ENCODE measurements at places on chromosomes 1 and 21.

- DNase-seq: no peak
Measured at GRCh38 chr1:236451796-236452373, 57.8 kb downstream of the EDARADD start.

GRCh38 chr1:194387531-194387930 is 1201.1 kb upstream of the B3GALT2 start:
- no peak for DNase-seq

DNA sequence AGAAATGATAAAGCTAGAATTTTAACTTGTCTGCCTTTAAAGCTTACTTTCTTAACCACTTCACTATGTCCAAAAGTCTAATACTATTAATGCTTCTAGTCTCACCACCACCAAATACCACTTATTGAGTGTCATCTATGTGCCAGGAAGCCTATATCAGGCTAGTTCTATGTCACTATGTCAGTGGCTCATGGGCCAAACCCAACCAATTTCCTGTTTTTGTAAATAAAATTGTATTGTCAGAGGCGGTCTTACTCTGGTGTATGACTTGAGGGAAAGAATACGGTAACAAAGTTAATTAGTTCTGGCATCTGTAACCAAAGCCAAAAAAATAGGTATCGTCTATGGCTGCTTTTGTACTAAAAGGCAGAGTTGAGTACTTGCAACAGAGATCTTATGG is 14.8 kb downstream of the F5 start:
- no peak for DNase-seq

DNA sequence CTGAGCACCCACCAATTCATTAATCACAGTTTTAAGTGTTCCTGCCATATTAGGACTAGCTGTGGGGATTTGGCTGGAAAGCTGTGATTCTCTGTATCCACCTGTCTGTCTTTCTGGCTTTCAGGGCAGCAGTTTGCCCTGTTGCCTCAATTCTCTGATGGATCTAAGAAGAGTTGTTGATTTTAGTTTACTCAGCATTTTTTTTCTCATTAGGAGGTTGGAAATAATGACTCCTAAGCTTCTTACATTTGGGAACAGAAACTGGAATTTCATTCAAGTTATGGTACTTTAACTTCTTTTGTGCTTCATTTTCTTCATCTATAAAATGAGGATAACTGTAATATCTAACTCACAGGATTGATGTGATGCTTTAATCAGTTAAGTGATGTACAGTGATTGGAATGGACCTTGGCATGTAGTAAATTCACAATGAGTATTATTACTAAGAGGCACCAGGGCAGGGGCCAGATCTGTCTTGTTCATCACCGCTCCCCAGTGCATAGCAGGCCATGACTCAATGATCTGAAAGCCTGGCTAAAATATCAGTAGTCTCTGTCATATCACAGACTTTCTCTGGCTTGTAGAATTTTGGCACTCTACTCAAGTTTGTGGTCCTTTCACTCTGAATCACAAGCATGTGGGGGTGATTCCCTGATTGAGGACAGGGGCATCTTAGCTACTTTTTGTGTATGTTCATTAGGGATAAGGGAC is 51.4 kb upstream of the GREM2 start:
- no peak for DNase-seq

DNA sequence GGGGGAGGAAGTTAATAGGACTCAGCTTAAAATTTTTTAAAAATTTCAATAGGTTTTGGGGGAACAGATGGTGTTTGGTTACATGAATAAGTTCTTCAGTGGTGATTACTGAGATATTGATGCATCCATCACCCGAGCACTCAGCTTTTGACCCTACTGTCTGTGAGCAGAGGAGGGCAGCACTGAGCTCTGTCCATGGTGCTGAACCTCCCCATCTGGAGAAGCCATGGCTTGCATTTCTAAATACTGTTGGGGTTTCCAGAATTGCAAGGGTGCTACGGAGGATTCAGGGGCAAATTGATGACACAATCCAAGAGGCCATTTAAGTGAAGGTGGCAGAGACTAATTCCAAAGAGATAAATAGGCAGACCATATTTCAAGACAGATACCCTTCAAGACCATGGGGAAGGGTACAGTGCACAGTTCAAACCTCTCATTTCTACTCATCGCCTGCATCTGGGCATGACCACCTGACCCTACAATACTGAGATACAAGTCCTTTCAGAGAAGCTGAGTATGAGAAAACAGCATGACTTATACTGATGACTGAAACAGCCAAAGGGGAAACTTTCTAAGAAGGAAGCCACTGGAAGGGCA is 17.2 kb downstream of the SYT2 start:
- DNase-seq: peak; percentile 28

- no peak for DNase-seq
Measured at GRCh38 chr1:227225715-227226346, 92.5 kb downstream of the CDC42BPA start.

GRCh38 chr1:201885531-201886075 is 3.1 kb upstream of the SHISA4 start:
- DNase-seq: no peak

DNA sequence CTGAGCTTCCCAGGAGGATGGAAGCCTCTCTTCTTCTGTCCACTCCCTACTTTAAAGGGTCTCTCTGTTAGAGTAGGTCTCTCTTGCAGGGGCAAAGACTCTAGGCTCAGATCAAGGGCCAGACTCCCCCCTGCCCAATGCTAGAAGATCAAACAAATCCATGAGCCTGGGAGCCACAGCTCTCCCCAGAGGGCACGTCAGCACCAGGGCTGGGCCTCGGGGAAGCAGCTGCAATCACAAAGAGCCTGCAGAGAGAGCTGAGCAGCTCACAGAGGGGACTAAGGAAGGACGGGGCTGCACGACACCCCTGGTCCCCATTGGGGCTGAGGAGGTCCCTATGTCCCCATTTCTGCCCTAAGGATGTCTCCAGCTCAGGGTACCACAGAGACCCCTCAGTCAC is 3.9 kb downstream of the CNTN2 start:
- no peak for DNase-seq

- no peak for DNase-seq
Measured at GRCh38 chr21:39258207-39258606, 55.2 kb downstream of the BRWD1 start.

GRCh38 chr1:97814121-97814520 is 106.7 kb downstream of the DPYD start:
- no peak for DNase-seq

- DNase-seq: no peak
Measured at GRCh38 chr1:101833312-101833711, 163.4 kb downstream of the OLFM3 start.

DNA sequence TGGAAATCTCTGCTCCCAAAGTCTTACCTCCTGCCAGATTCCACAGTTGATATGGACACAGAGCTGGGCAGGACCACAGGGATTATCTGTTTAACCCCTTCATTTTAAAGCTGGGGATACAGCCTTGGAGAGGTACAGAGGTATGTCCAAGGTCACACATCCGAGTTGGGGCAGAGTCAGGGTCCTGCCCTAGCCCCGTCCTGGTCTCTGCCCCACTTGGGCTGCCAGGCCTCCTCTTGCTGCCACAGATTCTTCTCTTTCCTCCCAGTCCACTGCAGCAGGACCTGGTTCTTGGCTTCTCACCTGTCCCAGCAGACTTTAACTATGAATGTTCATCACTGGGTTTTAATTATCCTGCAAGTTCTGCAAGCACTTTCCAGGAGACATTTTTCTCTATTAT is 258.3 kb downstream of the MATN1 start:
- no peak for DNase-seq

DNA sequence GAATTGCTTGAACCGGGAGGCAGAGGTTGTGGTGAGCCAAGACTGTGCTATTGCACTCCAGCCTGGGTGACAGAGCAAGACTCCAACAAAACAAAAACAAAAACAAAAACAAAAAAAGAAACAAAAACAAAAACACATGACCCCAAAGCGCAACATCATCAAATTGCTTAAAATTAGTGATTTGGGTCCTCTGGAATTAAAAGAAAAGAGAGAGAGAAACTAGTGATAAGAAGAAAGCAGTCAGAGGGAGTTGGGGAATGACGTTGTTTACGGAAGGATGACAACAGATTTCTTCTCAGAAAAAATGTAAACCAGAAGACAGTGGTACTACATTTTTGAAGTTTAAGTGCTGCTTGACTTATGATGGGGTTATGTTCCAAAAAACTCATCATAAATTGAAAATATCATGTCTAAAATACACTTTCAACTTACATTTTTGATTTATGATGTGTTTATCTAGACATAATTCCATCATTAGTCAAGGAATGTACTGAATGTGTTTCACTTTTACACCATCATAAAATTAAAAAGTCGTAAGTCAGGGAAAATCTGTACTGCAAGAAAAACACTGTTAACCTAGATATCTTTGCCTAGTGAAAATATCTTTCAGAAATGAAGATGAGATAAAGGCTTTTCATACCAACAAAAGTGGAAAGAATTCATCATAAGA is 88.0 kb downstream of the MT1HL1 start:
- no peak for DNase-seq

GRCh38 chr1:14521622-14522021 is 76.9 kb upstream of the KAZN start:
- no peak for DNase-seq

DNA sequence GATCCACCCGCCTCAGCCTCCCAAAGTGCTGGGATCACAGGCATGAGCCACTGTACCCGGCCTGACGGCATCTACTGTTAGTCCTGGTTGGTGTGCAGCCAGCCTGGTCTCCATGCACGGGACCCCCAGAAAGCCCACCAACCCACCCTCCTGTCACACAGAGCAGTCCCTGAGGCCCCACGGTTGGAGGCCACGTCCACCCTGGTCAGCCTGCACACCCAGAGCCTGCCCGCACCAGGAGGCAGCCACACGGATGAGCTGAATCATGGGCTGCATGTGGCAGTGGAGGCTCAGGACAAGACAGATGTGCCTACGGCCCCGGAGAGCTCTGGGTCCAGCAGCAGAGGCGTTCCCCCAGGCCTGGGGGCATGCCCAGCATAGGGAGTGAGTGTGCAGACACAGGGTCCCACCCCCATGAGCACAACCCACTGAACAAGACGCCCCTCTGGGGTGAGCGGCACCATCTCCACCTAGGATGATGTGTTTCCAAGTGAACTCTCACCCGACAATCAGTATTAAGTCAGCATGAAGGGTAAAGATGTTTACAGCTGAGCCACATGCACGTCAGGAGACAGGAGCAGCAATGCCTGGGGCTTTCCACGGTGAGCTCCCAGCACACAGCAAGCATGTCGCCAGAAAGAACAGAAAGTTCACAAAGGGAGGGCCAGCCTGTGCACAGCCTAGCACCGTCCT is 102.1 kb downstream of the WDR4 start:
- no peak for DNase-seq

GRCh38 chr21:27060190-27060589 is 93.3 kb upstream of the ADAMTS5 start:
- no peak for DNase-seq

- no peak for DNase-seq
Measured at GRCh38 chr1:93593854-93594602, 87.6 kb downstream of the BCAR3 start.

DNA sequence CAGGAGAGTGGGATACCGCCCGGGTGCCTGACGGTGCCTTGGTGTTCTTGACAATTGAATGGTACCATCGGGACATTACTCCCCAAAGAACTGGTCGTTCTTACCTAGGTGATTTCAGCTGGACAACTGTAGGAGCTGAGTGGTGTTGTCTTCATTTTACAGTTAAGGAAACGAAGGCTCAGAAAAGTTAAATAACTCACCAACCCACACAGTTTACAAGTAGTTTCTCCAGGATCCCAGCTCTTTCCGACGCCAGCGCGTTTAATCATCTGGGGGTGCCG is 1.6 kb downstream of the PIK3CD start:
- DNase-seq: no peak

DNA sequence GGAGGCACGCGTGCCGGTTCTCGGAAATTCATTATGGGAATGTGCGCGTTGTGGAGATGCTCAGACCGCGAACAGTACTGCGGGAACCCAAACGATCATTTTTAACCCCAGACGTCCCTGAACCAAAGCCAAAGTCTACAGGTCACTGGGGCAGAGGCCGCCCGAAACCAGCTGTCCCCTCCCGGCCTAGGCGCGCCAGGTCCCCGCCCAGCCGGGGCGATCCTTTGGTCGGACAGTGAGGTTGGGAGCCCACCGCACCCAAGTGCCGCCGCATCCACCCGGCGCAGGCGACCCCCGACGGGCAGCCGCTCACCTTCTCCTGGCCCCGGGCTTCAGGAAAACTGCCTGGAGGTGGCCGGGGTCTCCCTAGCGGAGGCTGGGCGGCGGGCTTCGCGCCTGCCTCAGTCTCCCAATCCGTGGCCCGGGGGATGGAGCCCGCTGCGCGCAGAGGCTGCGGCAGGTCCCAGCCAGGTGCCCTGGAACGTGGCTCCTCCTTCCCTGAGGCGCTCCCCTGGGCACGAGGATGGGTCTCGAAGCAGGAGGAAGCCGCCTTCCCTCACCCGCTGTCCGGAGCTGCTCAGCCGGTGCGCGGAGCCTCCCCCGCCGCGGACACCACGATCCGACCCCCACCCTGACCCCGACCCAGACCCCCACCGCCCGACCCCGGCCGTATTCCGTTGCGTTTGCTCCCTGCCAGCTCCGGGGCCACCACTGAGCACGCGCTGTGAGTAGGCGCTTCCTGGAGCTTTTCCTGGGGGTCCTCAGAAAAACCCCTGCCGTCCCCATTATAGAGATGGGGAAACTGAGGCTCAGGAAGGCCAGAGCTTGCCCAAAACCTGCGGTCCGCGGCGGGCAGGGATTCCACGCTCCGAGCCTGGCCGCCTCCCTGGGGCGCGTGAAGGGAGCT is 8.1 kb upstream of the SLX9 start:
- no peak for DNase-seq

DNA sequence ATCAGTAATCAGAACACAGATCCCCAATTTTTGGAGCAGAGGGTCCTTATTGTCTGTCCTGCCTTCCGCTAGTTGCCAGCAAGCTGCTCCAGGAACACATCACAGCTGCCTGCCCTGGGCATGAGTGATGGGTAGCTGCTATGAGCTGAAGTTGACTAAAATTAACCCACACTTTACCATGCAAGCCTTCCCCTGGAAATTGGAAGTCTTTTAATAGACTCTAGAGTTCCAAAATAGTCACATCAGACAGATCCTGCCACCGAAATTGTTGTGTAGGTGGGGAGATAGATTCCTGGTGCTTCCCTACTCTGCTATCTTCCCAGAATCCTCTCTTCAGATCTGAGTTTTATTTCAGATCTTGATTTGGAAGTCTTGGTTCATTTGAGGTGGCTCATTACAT is 63.1 kb upstream of the GCLM start:
- DNase-seq: no peak

GRCh38 chr1:216632980-216633379 is 90.2 kb downstream of the ESRRG start:
- no peak for DNase-seq

DNA sequence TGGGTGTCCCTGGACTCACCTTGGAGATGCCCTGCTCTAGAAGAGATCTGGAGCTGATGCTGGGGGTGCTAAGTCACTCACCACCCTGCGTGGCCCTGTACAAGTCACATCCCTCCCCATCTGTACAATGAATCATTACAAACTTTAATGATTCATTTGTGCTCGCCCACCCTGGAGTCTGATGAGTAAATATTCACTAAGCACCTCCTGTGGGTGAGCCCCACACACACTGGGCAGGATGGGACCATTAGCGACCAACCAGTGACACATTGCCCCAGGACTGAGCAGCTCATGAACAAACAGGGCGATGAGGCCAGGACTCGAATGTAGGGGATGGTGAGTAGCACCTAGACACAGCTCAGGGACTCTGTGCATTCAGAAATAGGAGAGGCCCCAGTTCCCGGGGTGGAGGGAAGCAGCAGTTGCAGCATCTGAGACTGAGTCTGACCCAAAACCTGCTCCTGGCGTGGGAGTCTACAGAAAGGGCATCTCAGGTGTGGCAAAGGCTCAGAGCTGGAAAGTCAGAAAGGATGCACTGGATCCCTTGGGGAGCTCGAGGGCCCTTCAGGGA is 18.1 kb upstream of the PDZK1IP1 start:
- no peak for DNase-seq
